Activated naive CD4-positive, alpha-beta T cell (primary cell): ENCODE measurements at places on chromosomes 3 and 15.

DNA sequence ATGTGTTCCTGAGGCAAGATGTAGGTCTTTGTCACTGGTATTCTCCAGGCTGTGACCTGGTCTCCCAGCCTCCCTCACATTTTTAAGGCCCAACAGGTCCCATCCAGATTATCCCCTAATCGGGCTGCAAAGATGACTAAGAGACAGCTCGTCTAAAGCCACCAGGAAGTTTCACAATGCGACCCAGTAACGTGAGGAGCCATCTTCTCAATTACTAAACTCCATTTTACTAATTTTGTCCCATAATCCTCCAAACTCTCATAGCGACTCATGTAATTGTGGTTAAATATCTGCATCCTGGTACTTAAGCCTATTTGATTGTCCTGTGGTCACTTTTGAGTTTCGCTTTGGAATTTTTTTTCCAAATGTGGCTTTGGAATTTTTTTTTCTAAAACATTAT, 8.7 kb upstream of the PLA2G4F start:
- DNase-seq = no peak

GRCh38 chr3:69719587-69720122, 19.6 kb upstream of the MITF start:
- DNase-seq = no peak

GRCh38 chr3:177553012-177553411, 355.7 kb upstream of the TBL1XR1 start:
- DNase-seq = no peak

- no peak for DNase-seq
These were observed 351.6 kb downstream of the NSUN3 start for GRCh38 chr3:94414418-94414817.

DNA sequence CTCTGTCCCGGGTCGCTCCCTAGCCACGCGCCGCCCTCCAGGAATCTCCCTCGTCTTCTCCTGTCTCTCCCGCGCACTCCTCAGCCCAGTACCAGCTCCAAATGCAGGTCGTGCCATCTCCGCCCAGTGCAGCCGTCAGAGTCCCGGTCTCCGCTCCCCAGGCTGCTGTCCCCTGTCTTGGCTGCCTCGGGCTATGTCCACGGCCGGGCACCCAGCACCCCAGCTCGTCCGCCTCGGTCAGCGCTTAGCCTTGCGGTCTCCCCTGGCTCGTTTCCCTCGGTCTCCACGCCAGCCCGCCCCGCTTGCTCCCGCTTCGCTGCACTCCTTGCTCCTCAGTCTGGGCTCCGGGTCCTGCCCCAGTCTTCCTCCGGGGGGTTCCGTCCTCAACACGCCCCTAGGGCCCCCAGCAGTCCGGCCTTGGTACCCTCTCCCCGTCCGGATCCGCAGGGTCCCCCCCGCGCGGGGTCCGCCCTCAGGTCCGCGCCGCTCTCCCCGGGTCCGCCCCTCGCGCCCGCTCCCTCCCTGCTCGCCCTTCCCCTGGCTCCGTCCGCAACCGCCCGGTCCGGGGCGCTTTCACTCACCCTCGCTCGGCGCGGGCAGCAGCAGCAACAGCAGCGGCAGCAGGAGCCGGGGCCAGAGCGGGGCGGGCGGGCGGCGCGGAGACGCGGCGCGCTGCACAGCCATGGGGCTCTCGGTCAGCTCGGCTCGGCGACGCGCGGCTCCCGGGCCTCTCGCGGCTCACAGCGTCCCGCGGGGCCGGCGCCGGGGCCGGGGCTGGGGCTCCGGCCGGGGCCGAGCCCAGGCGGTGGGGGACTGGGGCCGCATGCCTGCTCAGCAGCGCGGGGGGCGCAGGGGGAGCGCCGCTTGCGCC, 462 bp downstream of the IGDCC3 start:
- no peak for DNase-seq

DNA sequence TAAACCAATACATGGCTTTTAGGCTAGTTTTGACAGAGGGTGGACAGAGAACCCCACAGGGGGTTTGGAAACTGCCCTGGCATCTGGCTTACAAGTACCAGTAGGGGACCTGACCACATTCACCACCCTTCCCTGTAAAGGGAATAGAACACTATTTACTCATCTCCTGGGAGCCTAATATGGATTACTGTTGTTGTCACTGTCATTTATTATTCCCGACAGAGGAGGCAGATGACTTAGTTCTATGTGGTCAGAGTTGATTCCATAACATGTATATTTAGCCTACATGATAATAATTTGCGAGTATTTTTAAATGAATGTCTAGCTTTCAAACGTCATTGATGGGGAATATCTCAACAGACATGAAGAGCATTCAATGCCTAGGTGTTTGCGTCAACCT, 15.9 kb downstream of the ZBTB38 start:
- no peak for DNase-seq

DNA sequence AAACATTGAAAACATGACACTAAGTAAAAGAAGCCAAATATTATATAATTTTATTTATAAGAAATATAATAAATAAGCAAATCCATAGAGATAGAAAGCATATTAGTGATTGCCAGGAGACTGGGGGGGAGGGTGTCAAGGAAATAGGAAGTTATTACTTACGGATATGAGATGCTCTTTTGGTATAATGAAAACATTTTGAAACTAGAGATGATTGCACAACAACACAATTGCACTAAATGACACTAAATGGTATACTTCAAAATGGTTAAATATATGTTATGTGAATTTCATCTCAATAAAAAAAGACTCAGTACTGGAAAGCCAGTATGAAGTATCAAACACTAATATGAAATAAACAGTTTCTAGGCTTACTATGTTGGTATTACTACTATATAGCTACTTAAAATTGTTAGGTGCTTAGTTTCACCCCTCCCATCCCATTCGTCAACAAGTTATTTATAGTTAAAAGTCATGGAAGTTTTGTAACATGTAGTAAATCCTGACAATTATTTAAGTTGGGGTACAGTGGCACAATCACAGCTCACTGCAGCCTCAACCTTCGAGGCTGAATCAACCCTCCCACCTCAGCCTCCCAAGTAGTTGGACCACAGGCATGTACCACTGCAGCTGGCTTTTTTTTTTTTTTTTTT, 43.7 kb downstream of the STAG1 start:
- no peak for DNase-seq

DNA sequence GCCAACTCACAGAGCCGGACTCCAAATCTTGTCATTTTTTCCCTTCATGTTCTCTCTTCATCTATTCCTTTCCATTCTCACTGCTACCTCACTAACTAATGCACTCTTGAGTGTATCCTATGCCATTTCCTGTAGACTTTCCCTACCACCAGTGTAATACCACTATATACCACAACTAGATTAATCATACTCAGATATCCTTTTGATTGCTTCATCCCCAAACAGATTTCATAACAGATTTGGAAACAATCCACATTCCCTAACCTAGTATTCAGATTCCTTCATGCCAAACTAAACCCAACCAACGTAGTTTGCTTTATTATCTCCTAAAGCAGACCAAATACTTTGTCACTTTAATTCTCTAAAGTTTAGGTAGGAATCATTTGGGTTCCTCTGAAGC, 2.6 kb upstream of the PLOD2 start:
- DNase-seq = no peak

GRCh38 chr15:69393831-69394491, 20.2 kb upstream of the KIF23 start:
- DNase-seq = no peak

- DNase-seq = no peak
These were observed 426.3 kb downstream of the AGBL1 start for GRCh38 chr15:86505951-86506350.

DNA sequence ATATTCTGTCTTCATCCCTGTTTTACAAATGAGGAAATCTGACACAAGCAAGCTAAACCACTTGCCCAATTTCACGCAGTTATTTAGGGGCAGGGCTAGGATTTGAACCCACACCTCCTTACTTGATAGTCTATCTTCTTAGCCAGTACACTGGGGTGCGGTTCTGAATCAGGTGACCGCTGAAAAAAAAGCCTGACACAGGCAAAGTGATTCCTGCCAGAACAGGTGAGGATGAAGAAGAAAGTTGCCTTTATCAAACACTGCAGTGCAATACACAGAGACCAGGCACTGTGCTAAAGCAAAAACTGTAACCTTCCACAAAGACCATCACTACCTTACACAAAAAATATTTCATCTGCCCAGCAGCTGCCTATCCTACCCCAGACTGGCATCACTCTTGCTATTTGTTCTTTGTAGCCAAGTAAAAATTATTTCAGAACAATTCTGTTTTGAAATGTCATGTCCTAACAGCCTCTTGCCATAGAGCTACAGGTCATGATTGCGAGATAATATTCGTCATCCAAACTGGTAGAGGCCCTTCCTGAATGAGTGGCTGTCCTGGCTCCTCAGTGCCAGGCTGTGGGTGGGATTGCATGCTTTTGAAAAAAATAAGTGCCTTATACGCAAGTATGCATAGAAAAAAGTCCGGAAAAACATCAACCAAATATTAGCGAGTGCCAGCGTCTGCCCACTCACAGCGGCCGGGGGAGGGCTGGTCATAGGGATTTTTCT, 142.3 kb upstream of the TPM1 start:
- no peak for DNase-seq

DNA sequence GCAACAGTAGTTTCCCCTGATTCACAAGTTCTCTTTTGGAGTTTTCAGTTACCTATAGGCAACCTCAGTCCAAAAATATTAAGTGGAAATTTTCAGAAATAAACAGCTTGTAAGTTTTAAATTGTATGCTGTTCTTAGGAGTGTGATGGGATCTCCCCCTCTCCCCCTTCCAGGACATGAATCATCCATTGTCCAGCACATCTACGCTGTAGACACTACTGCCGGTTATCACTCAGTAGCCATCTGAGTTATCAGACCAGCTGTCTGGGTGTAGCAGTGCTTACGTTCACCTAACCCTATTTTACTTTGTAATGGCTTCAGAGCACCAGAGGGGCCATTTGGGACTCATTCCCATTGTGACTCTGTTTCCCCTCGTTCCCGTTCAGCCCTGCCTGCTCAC, 96.7 kb upstream of the PLXNA1 start:
- DNase-seq = no peak

DNA sequence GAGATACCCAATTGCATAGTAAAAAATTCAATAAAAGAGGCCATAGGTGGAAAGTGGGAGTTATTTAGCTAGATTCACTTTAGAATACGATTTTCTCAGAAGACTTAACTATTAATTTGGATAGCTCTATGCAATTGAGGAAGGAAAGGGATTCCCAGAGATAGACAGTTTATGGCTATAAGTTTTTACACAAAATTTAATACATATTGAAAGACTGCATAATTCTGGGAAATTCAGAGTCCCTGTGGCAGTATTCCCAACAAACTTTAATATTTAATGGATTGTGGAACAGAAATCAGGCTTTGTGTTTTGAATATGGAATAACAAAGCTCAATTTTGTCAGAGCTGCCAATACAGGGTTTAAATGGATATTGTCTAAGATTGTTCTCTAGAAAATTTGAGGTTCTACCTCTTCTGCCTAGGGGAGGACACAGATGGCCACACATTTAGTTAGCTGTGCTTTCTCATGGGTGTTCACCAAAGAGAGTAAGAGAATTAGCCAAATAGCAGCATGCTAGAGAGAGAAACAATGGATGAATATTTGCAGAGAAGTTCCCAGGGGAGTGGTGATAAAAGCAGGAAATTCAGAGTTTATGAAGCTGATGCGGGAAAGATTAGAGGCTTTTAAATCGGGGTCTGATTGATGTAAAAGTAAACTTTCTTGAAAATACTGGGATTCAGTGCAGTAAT, 8.5 kb downstream of the ISL2 start:
- DNase-seq = no peak

GRCh38 chr3:16455001-16455400, 58.5 kb downstream of the RFTN1 start:
- DNase-seq = no peak

GRCh38 chr15:37537802-37538201, 396.6 kb upstream of the TMCO5A start:
- DNase-seq = no peak

GRCh38 chr15:99480016-99480810, 85.6 kb upstream of the MEF2A start:
- no peak for DNase-seq

DNA sequence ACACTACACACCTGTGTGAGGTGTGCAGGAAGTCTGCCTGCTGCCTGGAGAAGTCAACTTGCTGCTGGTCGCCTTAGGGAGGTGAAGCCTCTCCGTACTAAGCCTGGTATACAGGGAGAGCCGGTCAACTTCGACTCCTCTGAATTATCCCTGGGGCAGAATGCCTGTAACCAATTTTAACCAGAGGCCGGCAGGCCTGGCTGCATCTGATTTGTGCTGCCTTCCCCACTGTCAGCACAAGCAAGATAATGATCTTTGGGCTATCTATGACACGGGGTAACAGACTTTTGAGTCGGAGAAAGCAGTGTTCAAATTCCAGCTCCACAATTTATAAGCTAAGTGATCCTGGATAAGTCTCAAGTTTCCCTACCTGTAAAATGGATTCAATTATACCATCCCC, 42.3 kb downstream of the MAGEF1 start:
- DNase-seq = no peak

- DNase-seq = no peak
These were observed 6.7 kb upstream of the PFN2 start for GRCh38 chr3:149977386-149977785.

DNA sequence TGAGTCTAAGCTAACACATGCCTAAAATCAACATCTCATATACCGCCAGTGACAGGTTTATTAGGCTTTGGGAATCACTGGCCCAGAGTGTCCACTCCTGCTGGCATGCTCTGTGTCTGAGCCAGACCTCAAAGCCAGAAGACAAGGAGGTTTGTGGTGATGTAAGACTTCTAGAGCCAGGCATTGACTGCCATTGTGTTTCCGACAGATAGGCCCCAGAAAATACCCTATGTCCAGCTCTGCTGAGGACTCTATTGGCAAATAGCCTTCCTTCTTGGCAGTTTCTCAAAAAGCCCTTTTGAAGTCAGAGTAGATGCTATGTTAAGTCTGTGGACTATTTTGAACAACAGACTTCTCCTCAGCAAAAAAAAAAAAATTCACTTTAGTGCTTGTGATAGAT, 181.9 kb upstream of the UBE2E1 start:
- DNase-seq = no peak

DNA sequence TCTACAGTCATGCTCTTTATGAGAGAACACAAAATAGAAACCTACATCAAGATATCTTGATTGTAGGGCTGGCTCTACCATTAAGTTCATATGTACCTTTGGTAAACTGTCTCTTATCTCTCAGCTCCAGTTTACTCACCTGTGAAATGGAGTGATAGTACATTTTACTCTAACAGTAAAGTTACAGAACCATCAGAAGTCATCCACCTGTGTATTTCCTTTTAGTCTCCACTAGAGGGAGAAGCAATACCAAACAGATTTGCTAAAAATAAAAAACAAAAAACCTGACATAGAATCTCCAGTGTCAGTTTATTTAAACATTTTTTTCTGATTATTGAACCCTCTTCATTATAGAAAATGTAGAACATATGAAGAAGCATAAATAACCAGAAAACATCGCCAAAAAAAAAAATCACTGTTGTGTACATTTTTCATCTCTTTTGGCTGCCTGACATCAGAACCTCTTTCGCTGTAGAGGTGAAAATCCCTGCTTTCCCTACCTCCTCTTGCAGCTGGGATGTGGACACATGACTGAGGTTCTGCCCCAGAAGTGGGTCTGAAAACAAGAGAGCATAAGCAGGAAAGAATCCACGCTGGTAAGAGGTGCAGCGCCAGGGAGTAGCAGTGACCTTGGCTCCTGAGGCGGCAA, 48.7 kb upstream of the WDR72 start:
- no peak for DNase-seq
